ENCODE measurements at places on chromosomes 13 and 19.

GRCh38 chr13:111153977-111154332, 38.8 kb downstream of the ARHGEF7 start:
- peak; percentile 47 for DNase-seq

- no peak for DNase-seq
Measured at GRCh38 chr19:43643326-43643725, 3.7 kb upstream of the CADM4 start.

GRCh38 chr13:80873589-80873988, 532.7 kb upstream of the SPRY2 start:
- DNase-seq: no peak

DNA sequence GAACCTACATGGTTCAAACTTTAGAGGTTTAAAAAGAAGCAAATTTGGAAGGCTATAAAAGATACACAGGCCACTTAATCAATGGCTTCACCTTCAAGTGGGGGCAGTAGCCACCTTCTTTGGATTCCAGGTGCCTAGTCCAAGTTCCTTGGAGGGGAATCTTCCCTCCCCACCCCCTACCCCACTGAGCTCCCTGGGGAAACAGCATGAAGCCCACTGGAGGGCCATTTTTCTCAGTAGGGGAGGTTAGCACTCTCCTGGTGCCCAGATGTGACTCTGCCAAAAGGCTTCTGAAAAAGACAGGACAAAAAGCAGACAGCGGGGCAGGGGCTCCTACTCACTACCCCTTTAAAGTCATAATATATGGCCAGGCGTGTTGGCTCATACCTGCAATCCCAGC, 93.9 kb downstream of the KCTD15 start:
- DNase-seq: no peak

- DNase-seq: no peak
Measured at GRCh38 chr19:38990949-38991697, 15.6 kb upstream of the FBXO17 start.

DNA sequence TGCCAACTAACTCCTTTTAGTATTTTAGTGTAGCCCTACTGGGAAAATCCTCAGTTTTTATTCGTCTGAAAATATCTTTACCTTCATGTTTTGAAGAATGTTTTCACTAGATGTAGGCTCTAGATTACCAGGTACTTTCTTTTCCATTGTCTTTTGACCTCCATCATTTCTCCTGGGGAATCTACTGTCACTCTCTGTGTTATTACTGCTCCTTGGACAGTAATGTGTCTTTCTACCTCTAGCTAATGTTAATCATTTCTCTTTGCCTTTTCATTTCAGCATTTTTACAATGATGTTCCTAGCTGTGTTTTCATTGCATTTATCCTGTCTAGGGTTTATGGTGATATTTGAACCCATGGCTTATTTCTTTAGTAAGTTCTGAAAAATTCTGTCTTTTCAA, 61.9 kb downstream of the SPACA7 start:
- DNase-seq: no peak

DNA sequence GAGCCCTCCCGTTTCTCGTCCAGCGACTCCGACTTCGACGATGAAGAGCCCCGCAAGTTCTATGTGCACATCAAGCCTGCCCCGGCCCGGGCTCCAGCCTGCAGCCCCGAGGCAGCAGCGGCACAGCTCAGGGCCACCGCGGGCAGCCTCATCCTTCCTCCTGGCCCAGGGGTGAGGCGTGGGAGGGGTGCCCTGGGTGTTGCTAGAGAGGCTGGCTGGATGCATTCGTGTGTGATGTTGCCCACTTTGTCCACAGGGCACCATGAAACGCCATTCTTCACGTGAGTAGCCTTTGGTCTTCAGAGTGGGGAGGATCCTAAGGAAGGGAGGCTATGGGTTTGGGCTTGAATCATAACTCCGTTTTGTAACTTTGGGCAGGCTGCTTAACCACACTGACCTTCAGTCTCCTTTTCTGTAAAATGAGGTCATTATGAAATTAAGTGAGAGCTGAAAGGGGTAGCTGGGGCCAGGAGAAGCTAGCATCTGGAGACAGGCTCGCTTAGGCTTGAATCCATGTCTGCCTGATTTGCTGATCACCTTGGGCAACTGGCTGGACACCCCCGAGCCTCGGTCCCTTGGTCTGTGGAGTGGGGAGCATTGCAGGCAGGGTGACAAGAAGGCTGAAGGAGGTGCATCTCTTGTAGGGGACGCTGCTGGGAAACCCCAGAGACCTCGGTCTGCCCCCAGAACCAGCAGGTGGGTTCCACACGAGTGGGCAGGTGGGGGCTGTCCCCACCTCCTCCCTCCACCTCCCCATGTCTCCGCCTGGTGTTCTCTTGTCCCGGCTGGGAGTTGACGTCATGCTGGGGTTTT, 18.7 kb upstream of the B3GNT3 start:
- DNase-seq: no peak
